ENCODE measurements at places on chromosomes 4 and X.

DNA sequence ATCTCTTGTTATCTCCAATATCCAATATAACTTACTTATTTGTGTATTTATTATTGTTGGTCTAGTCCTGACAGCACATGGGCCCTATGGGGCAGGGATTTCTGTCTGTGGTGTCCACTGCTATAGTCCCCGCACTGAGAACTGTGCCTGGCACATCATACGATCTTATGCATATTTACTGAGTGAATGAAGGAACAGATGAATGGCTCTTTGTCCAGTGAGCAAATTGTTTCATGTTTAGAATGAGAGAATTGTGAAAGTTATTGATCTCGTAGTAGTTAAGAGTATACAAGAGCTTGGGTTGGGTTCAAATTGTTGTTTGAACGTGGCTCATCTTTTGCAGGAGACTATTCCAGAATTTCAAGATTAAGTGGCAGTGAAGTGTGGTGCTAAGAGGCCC, 96.1 kb upstream of the SLC34A2 start:
- no peak for DNase-seq

DNA sequence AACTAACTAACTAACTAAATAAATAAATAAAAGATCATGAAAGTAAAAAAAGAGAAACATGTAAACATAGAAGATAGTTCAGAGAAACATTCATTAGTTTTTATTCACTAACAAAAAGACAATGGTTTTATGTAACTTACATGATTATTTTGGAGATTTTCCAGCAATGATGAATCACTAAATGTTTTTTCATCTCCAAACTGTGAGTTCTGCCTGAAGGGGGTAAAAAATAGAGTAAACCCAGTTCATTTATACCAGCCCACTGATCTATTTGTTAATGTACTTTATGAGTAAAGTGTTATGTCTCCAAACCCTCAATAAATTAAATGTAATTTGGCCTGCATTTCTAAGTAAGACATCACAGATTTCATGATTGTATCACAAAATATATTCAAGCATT, 101.1 kb downstream of the ATP8A1 start:
- DNase-seq, result no peak

GRCh38 chr4:128247906-128248305, 39.7 kb downstream of the PGRMC2 start:
- DNase-seq, result no peak

GRCh38 chr4:139665079-139665689, 435 bp upstream of the MGST2 start:
- no peak for DNase-seq

GRCh38 chrX:12892716-12893115, 13.7 kb upstream of the TLR8 start:
- no peak for DNase-seq

DNA sequence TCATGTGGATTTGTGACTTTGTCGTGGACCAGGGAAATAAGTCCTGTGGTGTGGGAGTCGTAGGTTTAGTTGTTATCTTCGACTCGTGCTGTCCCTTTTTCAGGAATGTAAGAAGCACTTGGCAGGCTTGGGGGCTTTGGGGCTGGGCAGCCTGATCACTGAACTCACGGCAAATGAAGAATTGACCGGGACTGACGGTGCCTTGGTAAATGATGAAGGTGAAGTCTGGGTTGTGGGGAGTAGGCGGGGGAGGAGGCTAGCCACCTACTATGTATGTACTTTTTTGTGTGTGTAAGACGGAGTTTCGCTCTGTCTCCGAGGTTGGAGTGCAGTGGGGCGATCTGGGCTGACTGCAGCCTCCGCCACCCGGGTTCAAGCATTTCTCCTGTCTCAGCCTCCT, 1.2 kb downstream of the TAF1 start:
- DNase-seq, result no peak

DNA sequence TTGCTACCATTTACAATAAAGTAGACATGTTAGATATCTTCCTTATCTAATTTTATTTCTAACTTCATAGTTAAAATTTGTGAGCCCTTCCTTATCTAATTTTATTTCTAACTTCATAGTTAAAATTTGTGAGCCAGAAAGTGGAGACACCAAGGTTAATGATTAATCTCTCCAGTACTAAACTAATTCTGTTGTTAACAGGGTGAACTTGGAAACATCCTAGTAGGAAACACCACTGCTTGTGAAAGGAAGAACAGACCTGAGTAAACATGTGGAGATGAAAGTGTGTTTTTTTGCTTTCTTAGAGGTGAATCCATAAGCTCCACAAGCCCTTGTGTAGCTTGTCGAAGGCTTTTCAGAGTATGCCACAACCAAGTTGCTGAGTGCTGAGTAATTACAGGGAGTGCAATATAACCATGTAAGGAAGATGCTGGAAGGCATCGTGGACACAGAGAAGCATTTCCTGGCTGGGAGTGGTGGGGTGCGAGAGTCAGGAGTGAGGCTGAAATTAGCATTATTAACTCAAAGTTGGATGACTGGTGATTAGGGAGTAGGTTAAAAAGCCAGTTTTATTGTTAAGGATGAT, 118.6 kb upstream of the NEIL3 start:
- no peak for DNase-seq

- DNase-seq, result no peak
Observed at GRCh38 chr4:132108784-132109183, 1040.3 kb upstream of the PCDH10 start.

DNA sequence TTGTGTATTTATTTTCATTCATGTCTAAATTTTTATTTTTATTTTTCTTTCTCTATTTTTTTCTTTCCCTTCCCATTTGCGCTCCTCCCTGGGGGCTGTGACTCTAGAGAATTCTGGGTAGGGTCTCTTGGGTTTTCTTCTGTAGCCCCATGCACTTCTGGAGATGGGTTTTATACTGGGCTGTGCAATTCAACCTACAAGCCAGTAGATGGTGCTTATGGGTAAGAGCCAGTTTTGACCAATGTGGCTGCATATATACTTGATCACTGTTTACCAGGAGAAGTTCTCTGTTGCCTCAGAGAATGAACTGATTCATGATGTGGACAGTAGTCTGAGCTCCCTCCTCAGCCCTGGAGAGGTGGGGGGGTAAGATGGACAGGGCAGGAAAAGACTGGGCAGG, 614.6 kb downstream of the PCDH19 start:
- no peak for DNase-seq

DNA sequence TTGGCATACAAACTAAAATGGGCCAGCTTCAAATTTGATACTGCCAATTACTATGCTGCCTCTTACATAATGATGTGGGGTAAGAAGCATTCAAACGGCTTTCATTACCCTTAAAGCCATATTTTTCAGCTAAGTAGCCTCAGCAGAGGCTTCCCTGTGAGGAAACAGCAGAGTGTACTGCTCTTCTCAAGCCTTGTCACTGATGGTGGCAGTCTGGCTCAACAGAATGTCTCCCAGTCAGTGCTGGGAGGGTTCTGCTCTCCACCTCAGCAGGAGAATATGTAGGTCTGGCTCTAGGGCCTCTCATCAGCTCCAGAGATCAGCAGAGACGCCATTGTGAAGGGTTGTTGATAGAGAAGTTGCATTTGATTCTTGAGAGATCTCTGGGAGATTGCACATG, 44.6 kb upstream of the MBNL3 start:
- DNase-seq, result no peak

GRCh38 chrX:39890807-39891206, 207.0 kb downstream of the BCOR start:
- no peak for DNase-seq

GRCh38 chrX:97751735-97752134, 868.0 kb downstream of the RPA4 start:
- no peak for DNase-seq

GRCh38 chr4:40264497-40264896, 67.7 kb downstream of the RHOH start:
- DNase-seq, result no peak

- DNase-seq, result no peak
Observed at GRCh38 chrX:150360331-150360730, 2.8 kb upstream of the MAMLD1 start.

- DNase-seq, result no peak
Observed at GRCh38 chrX:7351926-7352325, 204.0 kb upstream of the PUDP start.

DNA sequence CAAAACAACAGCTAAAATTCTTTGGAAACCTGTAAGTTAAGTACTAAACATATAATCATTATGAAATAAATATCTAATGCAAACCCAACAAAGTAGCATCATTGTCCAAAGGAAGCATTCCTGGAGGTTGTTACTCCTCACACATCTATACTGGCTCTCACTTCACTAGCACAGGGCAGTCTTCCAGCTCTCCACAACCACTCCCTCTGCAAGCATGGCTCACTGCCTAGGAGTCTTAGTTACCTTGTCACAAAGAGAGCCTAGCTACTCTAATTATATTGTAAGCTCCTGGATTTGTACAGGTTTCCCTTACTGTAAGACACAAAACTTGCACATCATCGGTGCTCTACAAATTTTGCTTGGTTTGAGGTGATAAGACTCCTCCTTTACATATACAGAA, 76.1 kb downstream of the AMMECR1 start:
- no peak for DNase-seq

- DNase-seq, result no peak
Observed at GRCh38 chrX:7242613-7243012, 94.7 kb upstream of the PUDP start.

GRCh38 chr4:5916229-5916628, 23.3 kb upstream of the CRMP1 start:
- no peak for DNase-seq

DNA sequence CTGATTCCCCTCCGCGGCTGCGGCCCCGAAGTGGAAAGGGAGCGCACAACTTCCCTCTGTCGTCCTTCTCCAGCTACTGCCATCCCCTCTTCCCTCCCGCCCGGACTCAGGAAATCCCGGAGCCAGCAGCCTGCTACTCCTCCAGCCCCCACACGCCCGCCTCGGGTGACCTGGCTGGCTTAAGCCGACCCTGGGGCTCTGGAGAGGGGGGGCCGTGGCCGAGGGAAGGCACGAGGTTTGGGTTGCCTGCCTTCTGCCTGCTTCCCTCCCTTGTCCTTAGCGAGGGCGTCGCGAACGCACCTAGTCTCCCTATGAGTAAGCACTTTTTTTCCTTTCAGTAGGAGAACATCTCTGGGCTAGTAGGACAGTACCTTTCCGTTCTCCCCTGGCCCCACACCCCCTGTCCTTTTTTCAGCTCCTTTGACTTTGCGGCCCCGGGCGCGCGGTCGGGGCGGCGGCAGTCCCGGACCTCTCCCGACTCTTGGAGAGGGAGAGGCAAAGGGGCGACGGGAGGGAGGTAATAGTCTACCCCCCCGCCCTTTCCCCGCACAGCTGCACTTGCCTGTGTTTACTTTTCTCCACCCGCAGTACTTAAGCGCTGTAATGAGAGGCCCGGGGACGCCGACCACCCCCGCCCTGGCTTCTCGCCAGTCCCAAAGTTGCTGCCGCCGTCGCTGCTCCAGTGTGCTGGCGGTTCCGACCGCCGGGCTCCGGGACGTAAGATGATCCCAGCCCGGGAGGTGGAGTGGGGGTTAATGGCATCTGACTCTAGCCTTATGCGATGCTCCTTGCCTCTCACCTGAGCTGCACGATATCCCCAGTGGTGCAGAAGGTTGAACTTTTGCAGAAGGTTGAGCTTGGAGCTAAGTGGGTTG, 868 bp downstream of the PLS3 start:
- no peak for DNase-seq

GRCh38 chr4:134668237-134668636, 466.6 kb upstream of the PABPC4L start:
- DNase-seq, result no peak

DNA sequence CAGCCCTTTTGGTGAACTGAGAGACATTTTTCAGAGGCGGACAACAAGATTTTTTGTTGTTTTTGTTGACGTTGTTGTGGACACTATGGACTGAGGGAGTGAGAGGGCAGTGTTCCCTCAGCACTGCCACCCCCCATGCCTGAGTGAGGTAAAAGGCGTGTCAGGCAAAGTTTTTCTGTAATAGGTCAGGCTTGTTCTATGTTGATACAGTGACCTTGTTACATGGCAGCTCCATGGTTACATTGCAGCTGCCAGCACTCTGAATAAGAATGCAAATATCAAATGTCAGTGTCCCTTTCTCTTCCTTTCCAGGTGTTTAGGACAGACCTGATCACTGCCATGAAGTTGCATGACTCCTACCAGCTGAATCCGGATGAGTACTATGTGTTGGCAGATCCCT, 36.6 kb downstream of the JADE1 start:
- no peak for DNase-seq

GRCh38 chrX:19746919-19747651, 140.3 kb downstream of the SH3KBP1 start:
- no peak for DNase-seq

- no peak for DNase-seq
Observed at GRCh38 chr4:137543198-137543597, 10.9 kb upstream of the PCDH18 start.

DNA sequence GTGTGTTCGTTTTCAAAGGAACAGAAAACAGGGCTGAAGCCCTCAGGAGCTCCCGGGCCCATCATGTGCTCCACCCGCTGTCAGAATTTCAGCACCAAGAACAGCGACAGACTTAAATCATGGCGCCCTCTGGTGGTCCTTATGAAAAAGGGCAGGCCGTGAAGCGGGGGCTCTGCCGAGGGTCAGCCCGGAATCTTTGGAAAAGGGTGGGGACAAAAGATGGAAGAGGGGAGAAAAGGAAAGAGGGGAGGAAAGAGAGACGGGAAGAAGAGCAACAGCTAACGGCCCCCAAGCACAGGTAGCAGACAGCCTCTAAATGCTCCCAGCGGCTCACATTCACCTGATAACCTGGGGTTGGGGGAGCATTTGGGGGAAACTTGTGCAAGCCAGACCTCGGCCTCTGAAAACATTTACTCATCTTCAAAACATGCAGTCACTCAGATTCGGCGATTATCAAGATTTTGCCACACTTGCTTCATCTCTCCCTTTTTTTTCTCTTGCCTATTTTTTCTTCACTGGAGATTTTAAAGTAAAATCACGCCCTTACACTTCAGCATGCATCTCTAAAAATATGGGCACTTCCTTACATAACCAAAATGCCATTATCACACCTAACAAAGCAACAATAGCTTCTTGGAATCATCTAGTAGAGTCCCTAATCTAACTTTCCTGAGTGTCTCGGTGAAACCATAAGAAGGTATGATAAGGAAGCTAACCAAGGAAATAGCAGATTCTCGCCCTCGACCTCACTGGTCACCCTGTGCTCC, 28.1 kb upstream of the MAN2B2 start:
- no peak for DNase-seq

- DNase-seq, result no peak
Observed at GRCh38 chr4:90546114-90546513, 418.9 kb downstream of the CCSER1 start.

DNA sequence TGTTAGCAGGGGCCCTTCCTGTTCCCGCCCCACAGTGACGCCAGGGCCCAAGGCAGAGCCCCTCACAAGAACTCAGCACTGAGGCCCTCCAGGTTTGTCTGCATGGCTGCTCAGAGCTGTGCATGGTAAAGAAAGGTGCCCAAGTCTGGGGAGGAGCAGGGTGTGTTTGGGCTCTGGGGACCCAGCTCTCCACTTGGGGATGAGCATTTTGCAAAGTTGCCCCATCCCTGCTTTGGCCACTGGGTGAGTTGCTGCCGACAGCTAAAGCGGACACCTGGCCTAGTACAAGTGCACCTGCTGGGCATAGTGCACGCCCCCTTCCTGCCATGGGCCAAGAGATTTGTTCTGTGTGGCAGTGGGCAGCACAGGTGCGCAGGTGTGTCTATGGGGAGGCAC, 2.0 kb upstream of the MXD4 start:
- no peak for DNase-seq

- DNase-seq, result no peak
Observed at GRCh38 chr4:141614878-141615586, 21.4 kb upstream of the IL15 start.

GRCh38 chrX:154019061-154019621, 561 bp downstream of the IRAK1 start:
- DNase-seq, result no peak
